Activated T-helper 2 cell treated with anti-CD3 and anti-CD28 coated beads, Interferon-gamma antibody, Interleukin-2, Interleukin-4, amounts not matched to agents 10 μg/mL and 5 μg/mL and 100 μg/mL, durations not matched to agents 14 hours and 24 hours and 36 hours (primary cell): ENCODE measurements at places on chromosomes 1 and 21.
A peak's percentile ranks its signal among the peaks of the same experiment; 100 is the strongest.

DNA sequence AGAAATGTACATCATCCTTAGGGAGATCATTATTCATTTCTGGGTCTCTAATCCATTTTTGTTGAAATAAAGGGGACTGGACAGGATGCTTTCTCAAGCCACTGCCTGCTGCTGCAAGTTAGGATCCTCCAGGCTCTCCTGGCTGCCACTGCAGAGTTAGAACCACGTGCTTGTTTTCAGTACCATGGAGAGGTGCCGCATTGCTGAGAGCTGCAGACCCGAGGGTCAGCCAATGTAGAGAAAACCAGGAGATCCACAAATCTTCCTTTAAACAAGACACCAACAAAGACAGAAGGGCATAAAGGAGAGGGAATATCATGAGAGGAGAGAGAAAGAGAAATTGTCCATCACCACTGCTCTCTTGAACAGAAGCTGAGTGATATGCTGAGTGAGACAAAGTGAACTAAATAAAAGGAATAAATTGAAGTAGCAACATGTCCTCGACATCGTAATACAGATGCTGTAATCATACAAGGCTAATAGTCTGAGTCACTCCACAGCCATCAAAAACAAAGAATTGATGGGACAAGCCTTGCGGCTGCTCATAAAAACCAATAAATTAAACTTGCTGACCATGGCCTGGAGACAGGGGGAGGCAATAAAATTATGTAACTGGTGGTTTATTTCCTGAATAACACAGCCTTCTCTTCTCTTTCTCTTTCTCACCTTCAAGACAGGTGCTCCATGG is 255.7 kb downstream of the OMA1 start:
- H3K36me3 ChIP-seq, result no peaks in the 10 kb centered on the region
- H3K4me1 ChIP-seq, result no peaks in the 10 kb centered on the region
- no peak overlapping the region for H3K4me3 ChIP-seq
- DNase-seq, result no peak

DNA sequence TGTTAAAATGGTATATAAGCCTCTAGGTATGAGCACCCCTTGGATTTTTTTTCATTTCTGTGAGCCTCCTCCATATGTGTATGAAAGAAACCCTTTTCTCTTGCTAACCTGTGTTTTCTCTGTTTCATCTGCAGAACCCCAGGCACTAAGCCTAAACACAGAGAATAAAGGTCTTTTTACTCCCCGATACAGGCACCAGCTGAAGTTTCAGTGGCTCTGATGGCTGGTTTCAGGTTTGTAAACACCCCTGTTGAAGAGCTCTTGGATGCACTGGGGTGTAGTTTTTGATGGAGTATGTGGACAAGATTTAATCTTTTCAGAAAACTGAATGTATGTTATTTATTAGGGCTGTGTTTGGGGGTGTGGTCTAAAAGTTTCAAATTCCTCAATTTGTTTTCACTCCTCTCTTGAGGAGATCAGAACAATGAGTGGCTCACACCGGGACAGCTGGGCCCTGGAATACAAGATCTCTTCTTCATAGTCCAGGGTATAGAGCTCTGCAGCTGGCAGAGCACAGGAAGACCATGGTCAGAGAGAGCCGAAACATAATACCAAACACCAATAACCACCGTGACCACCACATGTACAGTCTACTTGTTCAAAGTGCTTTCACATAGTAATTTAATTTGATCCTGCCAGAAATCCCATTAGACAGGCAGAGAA is 50.2 kb upstream of the VTCN1 start:
- no peak overlapping the region for H3K27ac ChIP-seq
- no peak for DNase-seq
- no peaks in the 10 kb centered on the region for H3K4me1 ChIP-seq

DNA sequence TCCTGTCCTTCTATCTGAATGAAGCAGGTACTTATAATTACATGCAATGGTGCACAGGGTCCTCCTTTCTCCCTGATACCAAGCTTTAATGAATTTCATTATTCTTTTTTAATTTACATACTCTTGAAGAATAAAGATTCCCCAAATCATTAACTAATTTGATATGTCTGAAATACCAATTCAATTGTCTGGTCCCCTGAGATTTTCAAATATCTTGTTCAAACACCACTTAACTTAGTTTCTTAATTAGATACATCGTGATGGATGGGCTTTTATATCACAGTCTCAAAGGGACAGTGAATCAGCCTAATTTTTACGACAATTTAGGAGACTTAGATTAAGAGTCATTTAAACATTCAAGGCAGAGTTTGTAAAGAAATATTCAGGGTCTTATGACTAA is 1054.6 kb downstream of the PLA2G4A start:
- no peak overlapping the region for H3K4me3 ChIP-seq
- no peak for DNase-seq
- H3K36me3 ChIP-seq, result no peaks in the 10 kb centered on the region
- no peaks in the 10 kb centered on the region for H3K4me1 ChIP-seq

- H3K4me1 ChIP-seq, result peaks cover 20% of the 10 kb centered on the region
- H3K27ac ChIP-seq, result no peak overlapping the region
- no peak overlapping the region for H3K4me3 ChIP-seq
- peaks cover 52% of the 10 kb centered on the region for H3K36me3 ChIP-seq
- no peak for DNase-seq
Measured at GRCh38 chr1:211986628-211987254, 48.6 kb downstream of the INTS7 start.

DNA sequence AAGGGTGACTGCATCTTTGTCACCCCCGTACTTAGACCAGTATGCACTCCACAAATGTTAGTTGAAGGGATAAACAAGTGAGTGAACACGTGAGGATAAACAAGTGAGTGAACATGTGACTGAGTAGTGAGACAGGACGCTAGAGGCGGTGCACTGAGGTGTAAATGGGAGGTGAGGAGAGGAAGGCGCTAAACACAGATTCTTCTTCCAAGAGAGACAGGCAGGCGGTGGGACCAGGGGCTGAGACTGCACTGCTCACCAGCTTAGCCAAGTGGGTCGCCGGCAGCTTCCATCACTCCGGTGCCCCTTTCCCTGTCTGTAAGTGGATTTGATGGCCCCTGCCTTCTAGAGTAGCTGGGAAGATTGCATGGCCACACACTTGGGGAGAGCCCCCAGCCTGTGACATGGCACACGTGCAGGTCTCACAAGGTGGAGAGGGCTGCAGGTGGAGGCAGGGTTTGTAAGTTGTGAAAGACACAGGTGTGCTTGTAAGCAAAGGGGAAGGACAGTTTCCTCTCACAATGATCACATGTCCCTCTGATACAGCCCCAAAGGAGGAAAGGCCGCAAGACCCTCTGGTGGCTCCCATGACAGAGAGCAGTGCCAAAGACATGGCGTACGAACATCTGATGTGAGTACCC is 47.5 kb upstream of the EFHD2 start:
- no peak overlapping the region for H3K27ac ChIP-seq
- H3K4me1 ChIP-seq, result no peaks in the 10 kb centered on the region
- H3K4me3 ChIP-seq, result no peak overlapping the region
- no peaks in the 10 kb centered on the region for H3K36me3 ChIP-seq
- DNase-seq, result no peak

GRCh38 chr1:161738627-161739287 is 10.8 kb upstream of the DUSP12 start:
- H3K27me3 ChIP-seq, result peaks cover 23% of the 10 kb centered on the region
- H3K4me3 ChIP-seq, result no peak overlapping the region
- no peaks in the 10 kb centered on the region for H3K36me3 ChIP-seq
- H3K27ac ChIP-seq, result peak overlapping the region; percentile 30
- peak; percentile 50 for DNase-seq
- H3K4me1 ChIP-seq, result peaks cover 43% of the 10 kb centered on the region

DNA sequence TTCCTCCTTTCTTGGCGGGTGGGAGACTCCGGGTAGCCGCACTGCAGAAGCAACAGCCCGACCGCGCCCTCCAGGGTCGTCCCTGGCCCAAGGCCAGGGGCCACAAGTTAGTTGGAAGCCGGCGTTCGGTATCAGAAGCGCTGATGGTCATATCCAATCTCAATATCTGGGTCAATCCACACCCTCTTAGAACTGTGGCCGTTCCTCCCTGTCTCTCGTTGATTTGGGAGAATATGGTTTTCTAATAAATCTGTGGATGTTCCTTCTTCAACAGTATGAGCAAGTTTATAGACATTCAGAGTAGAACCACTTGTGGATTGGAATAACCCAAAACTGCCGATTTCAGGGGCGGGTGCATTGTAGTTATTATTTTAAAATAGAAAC is 2.5 kb downstream of the OLIG2 start:
- H3K27ac ChIP-seq, result peak overlapping the region; percentile 53
- no peaks in the 10 kb centered on the region for H3K36me3 ChIP-seq
- H3K27me3 ChIP-seq, result peaks cover 82% of the 10 kb centered on the region
- peaks cover 11% of the 10 kb centered on the region for H3K4me1 ChIP-seq
- H3K4me3 ChIP-seq, result no peak overlapping the region

DNA sequence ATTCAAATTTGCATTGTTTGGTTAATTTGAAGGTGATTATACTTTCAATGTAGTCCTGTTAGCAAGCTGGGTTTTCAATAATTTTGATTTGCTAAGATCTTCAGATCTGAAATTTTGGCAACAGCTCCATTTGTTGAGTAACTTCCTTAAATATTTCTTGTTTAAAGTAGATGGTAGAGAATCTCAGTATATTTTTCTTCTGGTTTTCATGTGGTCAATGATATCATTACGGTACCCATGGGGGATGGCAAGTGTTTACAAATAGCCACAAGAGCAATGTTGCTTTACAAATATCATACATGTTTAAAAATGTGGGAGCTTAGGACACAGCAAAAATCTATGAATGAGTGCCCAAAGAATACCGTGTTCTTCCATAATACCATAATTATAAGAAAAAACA is 175.9 kb downstream of the IFI44 start:
- no peaks in the 10 kb centered on the region for H3K27me3 ChIP-seq
- H3K4me1 ChIP-seq, result no peaks in the 10 kb centered on the region

DNA sequence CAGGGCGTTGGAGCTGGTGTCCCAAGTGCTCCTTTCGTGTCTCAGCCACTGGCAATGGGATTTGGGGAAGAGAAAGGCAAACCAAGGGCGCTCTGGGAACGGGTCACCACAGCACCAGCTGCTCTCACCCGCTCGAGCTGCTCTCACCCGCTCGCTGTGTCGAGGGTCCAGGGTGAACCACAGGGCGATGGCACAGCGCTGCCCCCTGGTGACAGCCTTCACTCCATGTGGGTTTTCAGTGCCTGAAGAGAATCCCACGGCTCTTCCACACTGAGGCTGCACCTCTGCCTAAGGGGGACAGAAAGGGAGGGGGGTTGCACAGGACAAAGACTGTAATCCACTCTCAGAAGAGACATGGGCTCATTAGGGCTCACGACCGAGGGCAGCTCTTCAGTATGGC is 7.1 kb upstream of the CLDN19 start:
- peaks cover 49% of the 10 kb centered on the region for H3K36me3 ChIP-seq
- no peak overlapping the region for H3K4me3 ChIP-seq
- H3K27me3 ChIP-seq, result no peaks in the 10 kb centered on the region
- H3K27ac ChIP-seq, result no peak overlapping the region

DNA sequence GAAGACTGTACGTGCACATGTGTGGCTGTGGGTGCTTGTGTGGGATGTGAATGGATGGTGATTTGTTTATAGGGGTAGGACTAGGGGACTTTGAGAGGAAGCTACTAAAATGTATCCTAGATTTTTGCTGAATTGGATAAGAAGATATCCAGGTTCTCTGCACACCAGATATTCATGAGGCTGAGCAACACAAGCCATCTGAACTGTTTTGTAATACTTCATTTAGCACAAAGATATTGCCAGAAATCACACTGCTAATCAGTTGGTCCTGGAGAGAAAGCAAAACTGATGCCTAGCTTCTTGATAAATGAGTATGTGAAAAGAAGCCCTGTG is 135.3 kb downstream of the NOS1AP start:
- H3K27me3 ChIP-seq, result peaks cover 10% of the 10 kb centered on the region
- no peak overlapping the region for H3K4me3 ChIP-seq
- DNase-seq, result no peak
- H3K4me1 ChIP-seq, result no peaks in the 10 kb centered on the region

GRCh38 chr1:58206749-58207148 is 339.8 kb downstream of the OMA1 start:
- H3K4me3 ChIP-seq, result no peak overlapping the region
- H3K4me1 ChIP-seq, result no peaks in the 10 kb centered on the region

DNA sequence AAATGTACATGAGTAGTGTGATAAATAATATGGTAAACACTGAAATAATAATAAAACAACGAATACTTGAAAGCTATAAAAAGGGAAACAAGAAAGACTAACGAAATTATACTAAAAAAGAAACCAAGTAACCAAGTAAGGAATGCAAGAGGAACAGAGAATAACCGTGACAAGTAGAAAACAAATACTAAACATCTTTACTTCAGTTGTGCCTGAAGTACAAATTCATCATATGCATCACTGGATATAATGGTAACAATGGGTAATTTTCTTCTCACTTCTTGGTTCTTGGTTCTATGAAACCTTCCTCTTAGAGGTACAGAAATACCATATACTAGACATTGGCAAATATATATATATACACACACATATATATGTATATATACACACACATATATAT is 1093.6 kb upstream of the B3GALT2 start:
- H3K36me3 ChIP-seq, result no peaks in the 10 kb centered on the region
- H3K27ac ChIP-seq, result no peak overlapping the region
- H3K4me3 ChIP-seq, result no peak overlapping the region
- H3K4me1 ChIP-seq, result no peaks in the 10 kb centered on the region

GRCh38 chr1:196148367-196148970 is 459.8 kb downstream of the KCNT2 start:
- no peaks in the 10 kb centered on the region for H3K36me3 ChIP-seq
- no peak for DNase-seq
- no peak overlapping the region for H3K27ac ChIP-seq
- no peaks in the 10 kb centered on the region for H3K4me1 ChIP-seq

DNA sequence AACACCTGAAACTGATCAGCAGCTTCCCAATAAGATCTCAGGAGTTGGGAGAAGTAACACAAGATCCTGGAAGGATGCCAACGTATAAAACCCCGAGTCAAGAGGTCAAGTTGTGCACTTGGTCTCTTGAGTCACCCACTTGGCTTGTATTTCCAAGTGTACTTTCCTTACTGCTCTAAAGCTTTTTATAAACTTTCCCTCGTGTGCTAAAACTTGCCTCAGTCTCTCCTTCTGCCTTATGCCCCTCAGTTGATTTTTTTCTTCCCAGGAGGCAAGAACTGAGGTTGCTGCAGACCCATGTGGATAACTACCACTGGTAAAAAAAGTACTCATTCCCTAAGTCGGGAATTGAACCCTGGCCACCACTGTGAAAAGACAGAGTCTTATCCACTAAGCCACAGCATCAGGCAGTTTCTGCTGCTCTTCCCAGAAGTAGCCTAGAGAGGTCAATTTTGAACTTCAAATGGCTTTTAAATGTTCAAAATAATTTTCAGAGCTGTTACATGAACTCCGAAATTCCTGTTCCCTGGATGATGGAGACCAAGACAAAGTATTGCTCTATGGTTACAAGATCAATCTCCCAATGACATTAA is 28.9 kb downstream of the ITLN2 start:
- no peak for DNase-seq
- H3K4me1 ChIP-seq, result no peaks in the 10 kb centered on the region
- no peaks in the 10 kb centered on the region for H3K36me3 ChIP-seq
- H3K27ac ChIP-seq, result no peak overlapping the region
- peaks cover 5% of the 10 kb centered on the region for H3K27me3 ChIP-seq
- H3K4me3 ChIP-seq, result no peak overlapping the region
